ENCODE measurements at places on chromosomes 2 and 18.
A peak's percentile ranks its signal among the peaks of the same experiment; 100 is the strongest.

GRCh38 chr2:240280621-240281020 lies 140.2 kb upstream of the OTOS start:
- DNase-seq = no peak
- H3K4me1 ChIP-seq = no peaks in the 10 kb centered on the region

DNA sequence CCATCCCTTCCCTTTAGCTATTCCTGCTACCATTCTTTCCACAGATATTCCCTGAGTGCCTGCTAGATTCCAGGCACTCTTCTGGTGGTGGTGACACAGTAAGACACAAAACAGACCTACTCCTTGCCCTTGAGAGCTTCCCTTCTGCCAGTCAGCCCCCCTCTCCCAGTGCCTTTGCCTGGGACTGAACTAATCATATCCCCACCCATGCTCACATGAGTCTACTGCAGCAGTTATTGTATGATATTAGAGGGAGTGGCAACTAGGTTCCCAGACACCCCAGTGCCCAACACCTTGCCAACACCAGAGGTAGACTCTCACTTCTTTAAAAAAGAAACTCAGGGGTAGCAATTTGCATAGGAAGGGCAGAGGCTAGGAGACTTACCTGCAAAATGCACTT lies 7.2 kb upstream of the LBH start:
- no peaks in the 10 kb centered on the region for H3K27me3 ChIP-seq
- peak overlapping the region; percentile 99 for H3K27ac ChIP-seq
- no peaks in the 10 kb centered on the region for H3K36me3 ChIP-seq
- H3K4me3 ChIP-seq = peak overlapping the region; percentile 86

DNA sequence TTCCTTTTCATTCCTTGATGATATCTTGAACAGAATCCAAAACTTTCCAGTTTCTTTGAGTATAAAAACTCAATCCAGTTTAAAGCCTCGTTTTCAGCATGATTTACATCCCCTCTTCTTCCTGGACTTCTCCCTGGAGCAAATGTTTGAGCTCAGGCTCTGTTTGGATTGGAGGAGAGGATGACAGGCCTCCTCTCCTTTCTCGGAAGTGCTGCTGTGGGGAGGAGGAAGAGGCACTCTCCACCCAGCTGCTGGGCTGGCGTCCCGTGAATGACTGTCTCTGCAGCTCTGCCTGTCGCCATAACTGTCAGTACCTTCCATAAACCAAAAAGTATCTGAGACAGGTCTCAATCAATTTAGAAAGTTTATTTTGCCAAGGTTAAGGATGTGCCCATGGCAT lies 238.2 kb upstream of the AGAP1 start:
- H3K4me3 ChIP-seq = no peak overlapping the region
- H3K36me3 ChIP-seq = no peaks in the 10 kb centered on the region
- peaks cover 2% of the 10 kb centered on the region for H3K27me3 ChIP-seq
- DNase-seq = no peak

GRCh38 chr2:24613154-24613814 lies 122.2 kb downstream of the NCOA1 start:
- no peaks in the 10 kb centered on the region for H3K27me3 ChIP-seq
- H3K4me3 ChIP-seq = peak overlapping the region; percentile 25
- DNase-seq = no peak
- H3K4me1 ChIP-seq = peaks cover 16% of the 10 kb centered on the region

DNA sequence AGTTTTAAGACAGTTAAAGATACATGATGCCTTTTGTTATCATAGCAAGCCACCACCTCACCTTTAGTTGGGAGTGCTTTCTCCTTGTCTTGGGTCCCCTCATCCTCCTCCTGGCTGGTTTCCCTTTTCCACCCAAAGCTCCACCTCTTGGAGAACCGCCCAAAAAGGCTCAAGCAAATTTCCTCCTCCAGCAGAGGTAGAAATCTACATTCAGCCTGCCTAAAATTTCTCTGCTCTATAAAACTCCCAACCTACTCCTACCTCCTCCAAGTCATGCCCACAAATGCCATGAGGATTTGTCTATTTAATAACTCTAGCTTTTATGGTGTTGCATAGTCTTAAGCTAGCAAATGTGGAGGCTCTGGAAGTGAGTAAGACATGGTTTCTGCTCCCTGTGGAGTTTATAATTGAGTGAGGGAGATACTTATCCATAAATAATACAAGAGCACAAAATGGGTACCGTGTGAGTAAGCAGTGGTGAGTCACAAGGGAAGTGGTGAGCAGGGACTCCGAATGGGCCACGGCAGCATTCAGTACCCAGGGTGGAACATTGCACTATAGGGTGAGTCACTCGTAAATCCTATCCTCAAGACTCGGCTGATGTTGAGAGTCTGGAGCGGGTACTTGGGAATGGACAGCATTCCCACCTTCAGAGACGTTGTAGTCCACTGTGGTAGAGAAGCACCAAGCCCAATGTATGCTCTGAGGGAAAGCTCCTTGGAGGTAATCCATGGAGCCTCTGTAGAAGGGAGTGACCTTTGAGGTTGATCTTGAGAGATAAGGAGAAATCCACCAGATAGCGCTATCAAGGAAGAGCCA lies 146.3 kb downstream of the RTN4 start:
- DNase-seq = no peak
- no peak overlapping the region for H3K4me3 ChIP-seq
- peaks cover 7% of the 10 kb centered on the region for H3K36me3 ChIP-seq
- no peaks in the 10 kb centered on the region for H3K27me3 ChIP-seq

GRCh38 chr2:190180313-190181122 lies 118.0 kb upstream of the MSTN start:
- peak; percentile 29 for DNase-seq
- peak overlapping the region; percentile 82 for H3K27ac ChIP-seq
- peak overlapping the region; percentile 83 for H3K4me3 ChIP-seq
- H3K36me3 ChIP-seq = no peaks in the 10 kb centered on the region

DNA sequence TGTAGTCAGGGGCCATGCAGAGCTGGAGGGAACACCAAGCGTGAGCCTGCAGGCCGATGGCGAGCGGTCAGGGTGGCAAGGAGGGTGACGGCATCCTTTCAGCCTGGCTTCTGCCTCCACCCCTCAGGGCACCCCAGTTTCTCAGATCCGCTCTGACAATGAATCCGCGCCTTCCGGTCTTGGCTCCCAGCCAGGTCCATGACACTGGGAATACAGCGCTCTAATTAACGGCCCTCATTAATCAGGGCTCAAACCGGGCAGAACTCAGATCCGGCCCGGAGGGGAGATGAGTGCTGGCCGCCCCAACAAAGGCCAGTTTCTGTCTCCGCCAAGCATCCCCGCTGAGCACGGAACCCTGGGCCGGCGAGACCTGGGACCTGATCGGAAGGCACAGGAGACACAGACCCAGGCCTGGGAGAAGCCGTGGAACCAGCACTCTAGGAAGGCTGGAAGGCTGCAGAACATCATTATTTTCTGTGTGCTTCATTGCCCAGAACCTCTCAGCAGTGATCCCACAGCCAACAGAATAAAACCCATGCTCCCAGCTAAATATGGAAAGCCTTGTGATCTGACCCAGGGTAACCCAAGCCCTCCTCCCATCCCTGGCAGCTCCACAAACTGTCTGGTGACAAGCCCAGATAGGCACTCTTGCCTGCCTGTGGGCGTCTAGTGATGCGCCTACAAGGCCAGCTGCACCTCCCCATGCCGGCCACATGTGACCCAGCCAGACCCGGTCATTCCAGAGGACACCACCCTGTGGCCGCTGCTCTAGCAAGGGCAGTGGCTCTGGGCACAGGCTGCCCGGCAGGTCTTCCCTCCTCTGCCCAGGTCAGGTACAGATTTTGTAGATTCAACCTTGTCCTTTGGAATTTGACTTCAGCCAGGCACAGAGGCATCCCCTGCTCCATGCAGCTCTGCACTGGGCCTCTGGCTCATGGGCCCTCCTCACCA lies 438.7 kb upstream of the MYT1L start:
- no peak overlapping the region for H3K4me3 ChIP-seq
- no peak for DNase-seq
- no peaks in the 10 kb centered on the region for H3K36me3 ChIP-seq
- no peak overlapping the region for H3K27ac ChIP-seq
- peaks cover 6% of the 10 kb centered on the region for H3K27me3 ChIP-seq

GRCh38 chr2:73252238-73253027 lies 18.3 kb downstream of the CCT7 start:
- peaks cover 28% of the 10 kb centered on the region for H3K36me3 ChIP-seq
- DNase-seq = no peak
- no peaks in the 10 kb centered on the region for H3K27me3 ChIP-seq
- H3K4me3 ChIP-seq = no peak overlapping the region

DNA sequence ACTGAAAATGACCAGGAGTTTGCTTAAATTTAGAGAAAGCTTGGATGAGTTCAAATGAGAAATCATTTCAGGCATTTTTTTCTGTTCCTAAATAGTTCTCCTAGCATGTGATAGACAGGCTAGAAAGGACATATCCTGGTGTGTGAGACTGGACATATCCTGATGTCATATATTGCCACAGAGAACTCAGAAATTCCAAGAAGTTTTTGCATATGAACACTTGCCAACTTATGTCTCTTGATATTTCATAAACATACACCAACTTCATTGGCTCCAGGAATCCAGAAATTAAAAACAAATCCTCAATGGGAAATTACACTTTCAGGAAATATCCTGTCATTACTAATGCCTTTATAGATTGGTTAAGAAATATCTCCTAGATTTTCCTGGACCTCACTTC lies 2.9 kb upstream of the SERPINB4 start:
- no peaks in the 10 kb centered on the region for H3K4me1 ChIP-seq
- H3K27me3 ChIP-seq = peaks cover 3% of the 10 kb centered on the region
- no peak overlapping the region for H3K27ac ChIP-seq
- no peak overlapping the region for H3K4me3 ChIP-seq
- H3K36me3 ChIP-seq = no peaks in the 10 kb centered on the region

DNA sequence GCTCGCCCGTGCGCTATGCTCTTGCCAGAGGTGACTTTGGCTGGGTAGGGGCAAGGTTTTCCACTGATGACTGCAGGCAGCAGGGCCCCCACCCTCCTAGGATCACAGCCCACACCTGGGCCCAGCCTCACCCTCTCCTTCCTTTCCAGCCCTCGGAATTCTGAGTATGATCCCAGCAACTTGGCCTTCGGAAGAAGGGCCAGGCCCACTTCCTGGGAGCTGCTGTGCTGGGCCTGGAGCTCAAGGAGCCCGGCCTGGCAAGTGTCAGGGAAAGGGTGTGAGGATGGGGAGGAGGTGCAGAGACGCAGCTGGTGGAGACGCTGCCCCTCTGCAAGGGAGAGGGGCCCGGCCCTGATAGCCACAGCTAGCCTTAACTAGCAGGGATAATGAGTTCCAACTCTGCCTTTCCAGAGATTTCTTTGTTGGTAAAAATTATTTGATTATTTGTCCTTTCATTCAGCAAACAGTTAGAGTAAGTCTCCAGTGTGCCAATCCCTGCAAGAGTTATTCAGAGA lies 1.7 kb upstream of the CNDP1 start:
- no peak for DNase-seq
- no peak overlapping the region for H3K27ac ChIP-seq
- H3K4me1 ChIP-seq = no peaks in the 10 kb centered on the region
- no peaks in the 10 kb centered on the region for H3K36me3 ChIP-seq
- peaks cover 2% of the 10 kb centered on the region for H3K27me3 ChIP-seq

DNA sequence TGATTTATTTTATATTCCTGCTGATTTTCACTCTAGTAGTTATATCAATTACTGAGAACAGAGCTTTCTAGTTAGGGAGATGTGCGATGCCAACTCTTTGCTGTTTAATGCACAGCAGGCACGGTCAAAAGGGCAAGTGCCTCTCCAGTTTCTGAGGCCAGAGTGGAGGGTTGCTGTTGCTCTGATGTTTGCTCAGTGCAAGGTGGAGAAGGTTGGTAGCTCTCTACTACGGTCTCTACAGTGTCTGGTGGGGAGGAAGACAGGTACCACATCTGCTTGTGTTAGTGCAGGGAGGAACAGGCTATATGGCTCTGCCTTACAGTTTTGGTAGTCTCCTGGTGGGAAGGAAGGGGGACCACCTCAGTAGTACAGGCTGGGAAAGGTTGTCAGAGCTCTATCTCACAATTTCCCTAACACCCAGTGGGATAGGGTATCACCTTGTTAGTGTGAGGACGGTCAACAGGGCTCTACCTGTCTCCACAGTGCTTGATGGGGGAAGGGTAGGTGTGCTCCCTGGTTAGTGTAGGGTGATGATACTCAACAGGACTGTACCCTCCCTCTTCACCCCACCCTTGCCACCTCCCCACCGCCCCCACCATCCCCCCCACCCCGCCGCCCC lies 85.9 kb downstream of the FANCL start:
- DNase-seq = no peak
- H3K27ac ChIP-seq = no peak overlapping the region
- no peak overlapping the region for H3K4me3 ChIP-seq

DNA sequence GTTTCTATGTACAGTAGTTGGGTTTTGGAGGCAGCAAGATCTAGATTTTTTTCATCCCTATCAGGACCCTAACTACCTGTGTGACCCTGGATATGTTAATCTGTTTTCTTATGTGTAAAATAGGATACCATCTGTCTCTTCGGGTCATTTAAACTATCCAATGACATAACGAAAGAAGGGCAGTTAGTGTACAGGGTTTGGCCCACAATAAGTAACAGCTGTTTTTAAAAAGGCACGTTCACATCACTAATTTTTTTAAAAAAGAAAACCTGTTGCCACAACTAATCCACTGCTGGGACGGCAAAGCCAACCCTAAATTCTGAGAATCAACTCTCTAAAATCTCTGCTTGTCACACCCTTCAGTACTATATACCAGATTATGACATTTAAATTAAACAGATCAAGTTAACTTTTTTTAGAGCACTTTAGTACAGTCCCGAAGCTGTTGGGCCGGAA lies 869 bp downstream of the USP40 start:
- H3K4me1 ChIP-seq = peaks cover 11% of the 10 kb centered on the region
- peak overlapping the region; percentile 96 for H3K27ac ChIP-seq
- peaks cover 4% of the 10 kb centered on the region for H3K36me3 ChIP-seq
- H3K27me3 ChIP-seq = no peaks in the 10 kb centered on the region
- peak overlapping the region; percentile 98 for H3K4me3 ChIP-seq
- DNase-seq = no peak

DNA sequence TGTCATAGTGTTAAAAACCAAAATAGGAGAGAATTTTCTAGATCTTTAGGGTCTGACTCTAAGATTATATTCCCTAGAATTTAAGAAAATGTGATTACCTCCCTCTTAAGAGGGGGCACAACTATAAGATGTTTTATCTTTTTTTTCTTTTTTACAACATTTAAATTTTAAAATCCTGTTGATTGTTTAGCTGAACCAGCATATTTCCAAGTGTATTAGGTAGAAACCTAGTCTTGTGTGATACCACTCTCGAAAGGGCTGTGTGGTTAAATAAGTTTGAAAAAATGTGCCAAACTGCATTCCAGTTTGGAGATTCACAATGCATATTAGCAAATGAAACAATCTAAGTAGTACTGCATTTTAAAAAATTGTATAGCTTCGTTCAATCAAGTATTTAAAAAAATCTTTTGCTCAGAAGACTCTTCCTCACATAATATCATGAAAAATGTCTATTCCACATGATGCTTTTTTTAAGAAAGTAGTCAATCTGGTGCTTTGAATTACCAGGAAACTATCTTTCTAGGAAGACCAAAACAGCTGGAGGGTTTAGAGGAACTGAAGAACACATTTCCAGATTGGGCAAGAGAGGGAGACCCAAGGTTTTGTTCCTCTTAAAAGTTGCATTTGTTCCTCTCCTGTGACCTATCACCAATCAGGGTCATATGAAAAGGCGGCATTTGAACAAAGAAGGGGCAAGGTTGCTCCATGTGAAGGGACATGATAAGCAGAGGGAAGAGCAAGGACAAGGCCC lies 98.8 kb downstream of the DPP4 start:
- H3K4me3 ChIP-seq = no peak overlapping the region
- no peaks in the 10 kb centered on the region for H3K36me3 ChIP-seq
- DNase-seq = no peak
- H3K4me1 ChIP-seq = no peaks in the 10 kb centered on the region

- H3K27ac ChIP-seq = no peak overlapping the region
- H3K4me1 ChIP-seq = no peaks in the 10 kb centered on the region
- no peak overlapping the region for H3K4me3 ChIP-seq
- H3K27me3 ChIP-seq = peaks cover 4% of the 10 kb centered on the region
Observed at GRCh38 chr2:210539578-210540416, 16.6 kb upstream of the CPS1 start.

Measured in memory B cell (primary cell).